Endothelial cell (in vitro differentiated cells): ENCODE measurements at places on chromosomes 11 and 22. TPM values are rescaled to one million over a fixed set of nuclear protein-coding genes. Genes with fewer than 3 reads are reported as not detected.

The TUB gene
- total RNA-seq = 2.9 TPM

The RAB38 gene
- total RNA-seq = 10.4 TPM

The NOX4 gene
- 11.5 TPM for total RNA-seq

The LYVE1 gene
- total RNA-seq = not detected

The KDM4D gene
- 1.8 TPM for total RNA-seq

The ADSL gene
- 107 TPM for total RNA-seq

GRCh38 chr11:106281455-106282173 is 204.2 kb downstream of the AASDHPPT start:
- H3K4me3 ChIP-seq = no peak overlapping the region
- H3K27ac ChIP-seq = no peak overlapping the region
- H3K4me1 ChIP-seq = no peaks in the 10 kb centered on the region
- H3K36me3 ChIP-seq = no peaks in the 10 kb centered on the region
- H3K27me3 ChIP-seq = no peaks in the 10 kb centered on the region

- no peak for DNase-seq
- H3K4me3 ChIP-seq = no peak overlapping the region
- peaks cover 11% of the 10 kb centered on the region for H3K27me3 ChIP-seq
- H3K36me3 ChIP-seq = peaks cover 4% of the 10 kb centered on the region
Observed at GRCh38 chr22:50274311-50274710, 4.1 kb upstream of the MAPK11 start.

GRCh38 chr11:105491394-105491793 is 118.5 kb upstream of the GRIA4 start:
- H3K36me3 ChIP-seq = no peaks in the 10 kb centered on the region
- H3K27ac ChIP-seq = no peak overlapping the region
- no peak for DNase-seq

- DNase-seq = no peak
- H3K4me1 ChIP-seq = no peaks in the 10 kb centered on the region
- H3K27ac ChIP-seq = no peak overlapping the region
- H3K4me3 ChIP-seq = no peak overlapping the region
- no peaks in the 10 kb centered on the region for H3K36me3 ChIP-seq
- peaks cover 4% of the 10 kb centered on the region for H3K27me3 ChIP-seq
Observed at GRCh38 chr11:47908198-47908597, 60.0 kb upstream of the NUP160 start.

- no peaks in the 10 kb centered on the region for H3K36me3 ChIP-seq
- DNase-seq = peak; percentile 36
- no peaks in the 10 kb centered on the region for H3K27me3 ChIP-seq
Observed at GRCh38 chr11:6022956-6023355, 7.6 kb downstream of the OR56A1 start.

- no peak overlapping the region for H3K27ac ChIP-seq
- no peak for DNase-seq
- H3K4me3 ChIP-seq = no peak overlapping the region
- peaks cover 8% of the 10 kb centered on the region for H3K4me1 ChIP-seq
- H3K27me3 ChIP-seq = peaks cover 3% of the 10 kb centered on the region
Observed at GRCh38 chr11:123973816-123974215, 3.8 kb downstream of the OR10S1 start.

GRCh38 chr22:24962094-24962493 is 9.6 kb downstream of the KIAA1671 start:
- H3K36me3 ChIP-seq = no peaks in the 10 kb centered on the region
- no peak for DNase-seq
- no peaks in the 10 kb centered on the region for H3K27me3 ChIP-seq
- H3K4me3 ChIP-seq = peak overlapping the region; percentile 35

DNA sequence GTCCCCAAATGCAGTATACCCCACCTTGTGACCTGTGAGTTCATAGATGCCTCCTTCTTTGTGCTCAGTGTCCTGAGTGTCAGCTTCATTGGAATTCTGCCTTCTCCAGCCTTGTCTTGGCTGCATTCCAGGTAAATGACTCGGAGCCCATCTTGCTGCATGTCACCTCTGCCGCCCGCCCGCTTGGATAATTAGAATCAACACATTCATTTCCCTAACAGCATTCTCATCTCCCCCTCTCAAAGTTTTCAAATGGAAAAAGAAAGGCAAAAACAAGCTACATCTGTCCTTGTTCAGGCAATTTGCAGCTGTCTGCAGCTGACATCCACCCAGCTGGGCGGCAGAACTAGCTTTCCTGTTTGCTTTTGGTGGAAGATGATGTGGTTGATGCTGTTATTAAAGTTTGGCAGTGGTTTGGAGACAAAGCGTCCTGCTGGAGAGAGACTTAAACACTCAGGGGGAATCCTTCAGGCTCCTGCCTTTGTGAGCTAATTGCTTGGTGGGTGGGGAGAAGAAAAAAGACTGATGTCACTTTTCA is 198.8 kb upstream of the SEZ6L start:
- no peaks in the 10 kb centered on the region for H3K36me3 ChIP-seq
- H3K27me3 ChIP-seq = peaks cover 1% of the 10 kb centered on the region
- H3K4me1 ChIP-seq = peaks cover 5% of the 10 kb centered on the region
- H3K27ac ChIP-seq = no peak overlapping the region
- no peak for DNase-seq

- no peaks in the 10 kb centered on the region for H3K36me3 ChIP-seq
- peaks cover 22% of the 10 kb centered on the region for H3K4me1 ChIP-seq
- no peak overlapping the region for H3K4me3 ChIP-seq
- no peak overlapping the region for H3K27ac ChIP-seq
Observed at GRCh38 chr22:37241351-37242142, 2.5 kb downstream of the RAC2 start.

DNA sequence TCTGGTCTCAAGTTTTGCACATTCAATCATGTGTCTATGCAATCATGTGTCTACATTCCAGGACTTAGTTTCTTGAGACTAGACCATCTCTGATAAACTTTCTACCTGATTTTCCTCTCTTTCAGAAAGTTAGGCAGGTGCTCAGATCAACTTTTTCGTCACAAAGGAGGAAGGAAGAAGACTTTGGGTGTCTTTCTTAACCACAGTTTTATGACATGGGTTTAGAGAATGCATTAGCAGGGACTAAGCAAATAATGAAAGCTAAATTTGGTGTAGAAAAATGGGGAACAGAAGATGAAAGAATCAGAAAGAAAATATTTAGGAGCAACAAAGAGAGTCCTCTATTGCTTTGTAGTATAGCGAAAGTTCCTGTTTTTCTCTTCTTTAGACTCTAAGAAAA is 7.7 kb upstream of the GLYATL1B start:
- no peak for DNase-seq
- H3K4me3 ChIP-seq = no peak overlapping the region
- H3K27ac ChIP-seq = no peak overlapping the region
- H3K4me1 ChIP-seq = no peaks in the 10 kb centered on the region
- no peaks in the 10 kb centered on the region for H3K36me3 ChIP-seq

GRCh38 chr11:1130276-1131032 is 27.3 kb upstream of the MUC5AC start:
- no peaks in the 10 kb centered on the region for H3K4me1 ChIP-seq
- no peak overlapping the region for H3K4me3 ChIP-seq
- no peaks in the 10 kb centered on the region for H3K36me3 ChIP-seq
- H3K27ac ChIP-seq = no peak overlapping the region
- peaks cover 1% of the 10 kb centered on the region for H3K27me3 ChIP-seq

DNA sequence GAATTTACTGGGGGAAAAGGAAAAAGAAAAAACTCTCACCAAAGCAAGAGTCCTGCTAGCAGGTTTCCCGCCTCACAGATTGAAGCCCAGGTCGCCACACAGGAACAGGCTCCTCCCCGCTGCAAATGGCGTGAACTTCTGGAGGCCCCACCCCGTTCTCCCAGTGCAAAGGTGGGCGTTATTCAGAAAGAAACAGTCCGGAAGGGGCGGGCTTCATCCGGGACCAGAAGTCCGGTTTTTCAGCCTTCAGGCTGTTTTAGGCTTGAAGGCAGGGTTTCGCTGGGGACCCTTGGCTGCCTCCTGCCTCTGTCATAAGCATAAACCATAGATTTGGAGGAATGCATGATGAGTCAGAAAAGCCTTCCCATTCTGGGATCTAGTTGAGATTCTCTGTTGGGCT is 148.3 kb upstream of the POU2AF2 start:
- H3K36me3 ChIP-seq = no peaks in the 10 kb centered on the region
- no peak overlapping the region for H3K4me3 ChIP-seq
- H3K27ac ChIP-seq = no peak overlapping the region
- H3K27me3 ChIP-seq = no peaks in the 10 kb centered on the region
- no peak for DNase-seq
- no peaks in the 10 kb centered on the region for H3K4me1 ChIP-seq

DNA sequence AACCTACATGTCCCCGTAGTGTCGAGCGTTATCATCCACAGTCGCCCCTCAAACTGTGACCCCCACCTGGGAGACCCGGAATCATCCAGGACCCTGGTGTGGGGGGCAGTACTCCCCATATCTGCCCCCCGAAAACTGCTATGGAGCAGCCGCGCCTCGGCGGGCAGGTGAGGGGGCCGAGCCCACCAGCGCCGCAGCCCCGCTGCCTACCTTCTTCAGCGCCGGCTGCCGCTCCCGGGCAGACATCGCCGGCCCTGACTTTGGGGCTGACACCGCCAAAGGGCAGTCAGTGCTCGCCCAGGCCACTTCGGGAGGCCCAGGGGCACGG is 825 bp downstream of the ARHGAP20 start:
- peaks cover 12% of the 10 kb centered on the region for H3K4me1 ChIP-seq
- H3K27me3 ChIP-seq = peaks cover 13% of the 10 kb centered on the region
- H3K36me3 ChIP-seq = no peaks in the 10 kb centered on the region
- H3K4me3 ChIP-seq = no peak overlapping the region

DNA sequence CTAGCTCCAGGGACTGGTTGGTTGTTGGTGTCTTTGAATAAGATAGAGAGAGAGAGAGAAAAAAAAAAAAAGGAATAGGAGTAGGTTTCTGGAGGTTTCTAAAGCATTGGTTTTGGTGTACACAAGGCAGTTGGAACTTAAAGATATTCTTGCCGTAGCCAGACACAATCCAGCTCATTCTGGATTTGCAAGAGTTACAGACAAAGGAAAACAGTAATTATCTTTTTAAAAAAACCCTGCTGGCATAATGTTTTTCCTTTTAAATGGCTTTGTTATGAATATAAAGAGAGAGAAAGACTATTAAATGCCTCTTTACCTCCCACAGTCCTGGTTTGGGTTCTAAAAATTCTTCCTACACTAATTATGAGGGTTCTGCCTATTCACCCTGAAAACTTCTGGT is 120.4 kb upstream of the RAG2 start:
- no peak overlapping the region for H3K27ac ChIP-seq
- no peaks in the 10 kb centered on the region for H3K36me3 ChIP-seq
- H3K4me1 ChIP-seq = peaks cover 11% of the 10 kb centered on the region
- H3K4me3 ChIP-seq = no peak overlapping the region

GRCh38 chr11:74726547-74727182 is 4.6 kb downstream of the CHRDL2 start:
- H3K4me3 ChIP-seq = no peak overlapping the region
- H3K36me3 ChIP-seq = no peaks in the 10 kb centered on the region
- DNase-seq = peak; percentile 76
- peaks cover 17% of the 10 kb centered on the region for H3K27me3 ChIP-seq
- H3K4me1 ChIP-seq = peaks cover 1% of the 10 kb centered on the region

DNA sequence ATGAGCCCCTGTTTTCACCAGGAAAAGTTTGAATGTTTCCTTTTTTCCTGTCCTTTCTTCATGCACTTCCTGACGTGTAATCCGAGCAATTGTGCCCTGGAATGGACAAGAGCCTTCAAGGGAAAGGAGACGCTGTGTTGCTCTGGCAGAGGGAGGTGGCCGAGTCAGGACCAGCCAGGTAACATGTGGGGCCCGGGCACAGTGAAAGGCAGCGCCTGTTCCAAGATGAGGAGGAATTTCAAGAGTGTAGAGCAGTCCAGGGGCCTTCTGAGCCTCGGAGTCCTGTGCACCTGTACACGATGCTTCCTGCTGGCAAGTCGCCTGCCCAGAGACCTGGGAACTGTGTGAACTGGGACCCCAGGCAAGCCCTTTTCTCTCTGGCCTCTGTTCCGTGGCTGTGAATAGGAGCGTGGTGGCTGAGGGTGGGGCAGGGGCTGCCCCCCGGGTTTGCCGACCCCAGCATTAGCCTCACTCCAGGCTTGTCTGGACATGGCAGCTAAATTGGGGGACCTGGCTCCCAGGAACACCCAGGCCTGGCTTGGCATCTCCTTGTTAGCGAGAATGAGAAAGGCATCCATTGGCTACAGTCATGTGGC is 92.0 kb downstream of the MYEOV start:
- H3K4me1 ChIP-seq = peaks cover 14% of the 10 kb centered on the region
- H3K27ac ChIP-seq = no peak overlapping the region
- peaks cover 6% of the 10 kb centered on the region for H3K27me3 ChIP-seq

DNA sequence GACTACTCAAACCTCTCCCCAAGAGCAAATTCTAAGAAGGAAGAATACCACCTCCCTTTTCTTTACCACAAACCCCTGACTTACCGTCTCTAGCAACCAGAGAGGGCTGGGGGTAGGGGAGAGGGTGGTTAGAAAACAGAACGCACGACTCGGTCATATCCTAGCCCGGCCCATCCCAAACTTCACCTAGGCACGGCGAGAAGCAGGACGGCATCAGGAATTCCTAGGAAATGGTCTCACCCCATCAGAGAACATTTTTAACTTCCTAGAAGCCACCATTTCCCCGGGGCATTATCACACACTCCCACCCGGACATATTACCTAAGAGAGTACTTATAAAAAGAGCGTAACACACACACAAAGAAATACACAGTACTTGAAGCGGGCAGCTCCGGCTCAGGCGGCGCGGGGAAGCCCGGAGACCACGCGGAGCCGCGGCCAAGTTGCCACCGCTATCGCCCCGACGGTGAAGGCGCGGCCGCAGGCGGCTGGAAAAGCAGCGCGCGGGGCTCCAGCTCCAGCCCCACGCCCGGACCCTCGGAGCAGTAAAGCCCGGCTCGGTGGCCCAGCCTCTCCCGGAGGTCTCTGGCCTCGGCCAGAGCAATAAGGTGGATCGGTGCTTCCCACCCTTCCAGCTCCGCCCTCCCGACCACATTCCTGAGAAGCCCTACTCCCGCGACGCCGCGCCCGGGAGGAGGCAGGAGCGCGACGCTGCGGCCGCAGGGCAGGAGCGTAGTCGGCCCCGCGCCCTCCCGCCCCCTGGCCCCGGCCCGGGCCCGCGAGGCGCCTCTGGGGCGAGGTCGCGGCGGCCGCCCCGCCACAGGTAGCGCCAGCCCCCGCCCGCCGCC is 878 bp downstream of the RRAS2 start:
- H3K27ac ChIP-seq = peak overlapping the region; percentile 93
- peak overlapping the region; percentile 97 for H3K4me3 ChIP-seq
- H3K27me3 ChIP-seq = peaks cover 6% of the 10 kb centered on the region
- H3K36me3 ChIP-seq = peaks cover 3% of the 10 kb centered on the region

- H3K27ac ChIP-seq = peak overlapping the region; percentile 61
- peak; percentile 66 for DNase-seq
- H3K36me3 ChIP-seq = no peaks in the 10 kb centered on the region
- H3K4me3 ChIP-seq = peak overlapping the region; percentile 78
- no peaks in the 10 kb centered on the region for H3K4me1 ChIP-seq
Observed at GRCh38 chr11:2930704-2931419, 1.6 kb upstream of the PHLDA2 start.
